Bronchus fibroblast of lung (primary cell): ENCODE measurements at places on chromosomes 16 and 17. TPM values are rescaled to one million over a fixed set of nuclear protein-coding genes. Genes with fewer than 3 reads are reported as not detected.

KRTAP4-5 gene
- not detected in 2 replicates for total RNA-seq

CD300LB gene
- total RNA-seq: not detected in 2 replicates

KRTAP1-5 gene
- 0.50 and 0.59 TPM in 2 replicates for total RNA-seq

UBE2Z gene
- 66.2 and 70.6 TPM in 2 replicates for total RNA-seq

HOXB7 gene
- total RNA-seq: 11.9 and 14.8 TPM in 2 replicates

DCTN5 gene
- 27.6 and 30.4 TPM in 2 replicates for total RNA-seq

GRIN2A gene
- under 0.01 TPM in 1 of 2 replicates, not detected in the other for total RNA-seq
